Activated CD4-positive, alpha-beta T cell treated with anti-CD3 and anti-CD28 coated beads for 24 hours (primary cell): ENCODE measurements at places on chromosomes 2 and 18.

DNA sequence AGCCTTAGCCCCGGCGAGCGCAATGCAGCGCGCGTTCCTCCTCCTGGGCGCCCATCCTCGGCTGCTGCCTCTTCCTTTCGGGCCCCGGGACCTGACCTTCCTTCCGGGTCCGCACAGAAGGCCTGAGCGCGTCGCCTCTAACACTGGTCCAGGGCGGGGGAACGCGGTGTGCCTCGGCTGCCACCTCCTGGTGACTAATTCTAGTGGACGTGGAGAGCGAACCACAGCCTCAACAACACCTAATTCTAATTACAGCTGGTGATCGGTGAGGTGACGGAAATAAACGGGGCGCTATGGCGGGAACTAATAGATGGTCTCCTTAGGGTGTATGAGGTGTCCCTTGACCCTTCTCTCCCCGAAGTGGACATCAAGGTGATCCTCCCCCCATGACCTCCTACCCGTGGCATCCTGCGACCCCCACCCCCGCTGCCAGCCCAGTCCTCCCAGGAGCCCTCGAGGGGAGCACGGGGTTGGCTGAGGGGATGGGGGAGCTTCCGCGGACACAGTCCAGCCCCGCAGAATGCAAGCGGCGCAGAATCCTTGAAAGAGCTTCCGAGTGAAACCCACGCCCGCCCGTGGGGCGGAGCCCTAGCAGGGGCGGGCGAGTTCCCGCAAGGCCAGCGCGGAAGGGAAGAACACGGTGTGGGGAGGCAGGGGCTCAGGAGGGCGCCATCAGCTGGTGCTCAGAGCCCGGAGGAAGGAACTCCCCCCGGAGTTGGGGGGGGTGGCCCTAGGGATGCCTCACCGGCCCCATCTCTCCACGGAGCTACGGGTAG lies 12.8 kb upstream of the HMSD start:
- no peak for DNase-seq

- DNase-seq: no peak
Measured at GRCh38 chr18:65941482-65941881, 190.7 kb downstream of the CDH7 start.

DNA sequence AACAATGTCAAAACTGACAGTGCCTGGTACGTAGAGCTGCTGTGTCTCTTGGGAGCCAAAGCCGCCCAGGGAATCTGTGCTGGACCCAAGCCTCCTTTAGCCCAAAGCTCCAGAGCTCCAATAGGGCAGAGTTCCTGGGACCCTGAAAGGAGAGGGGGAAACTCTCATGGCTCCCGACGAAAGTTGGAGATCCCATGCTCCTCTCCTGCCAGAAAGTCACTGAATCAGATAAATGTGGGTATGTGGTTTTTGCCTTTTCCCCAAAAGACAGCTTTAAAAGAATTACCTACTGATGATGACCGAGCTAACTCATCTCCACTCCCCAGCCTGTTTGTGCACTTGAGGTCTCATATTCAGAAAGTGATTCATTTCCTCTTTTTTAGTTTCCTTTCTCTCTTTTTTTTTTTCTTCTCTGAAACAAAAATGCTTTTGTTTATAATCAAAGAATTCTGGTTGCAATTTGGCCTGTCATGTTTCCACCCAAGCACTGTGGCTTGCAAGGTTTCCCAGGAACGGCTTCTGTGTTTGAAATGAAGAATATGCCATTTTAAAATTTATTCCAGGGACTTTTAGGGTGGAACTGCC lies 14.1 kb upstream of the PMAIP1 start:
- DNase-seq: no peak

DNA sequence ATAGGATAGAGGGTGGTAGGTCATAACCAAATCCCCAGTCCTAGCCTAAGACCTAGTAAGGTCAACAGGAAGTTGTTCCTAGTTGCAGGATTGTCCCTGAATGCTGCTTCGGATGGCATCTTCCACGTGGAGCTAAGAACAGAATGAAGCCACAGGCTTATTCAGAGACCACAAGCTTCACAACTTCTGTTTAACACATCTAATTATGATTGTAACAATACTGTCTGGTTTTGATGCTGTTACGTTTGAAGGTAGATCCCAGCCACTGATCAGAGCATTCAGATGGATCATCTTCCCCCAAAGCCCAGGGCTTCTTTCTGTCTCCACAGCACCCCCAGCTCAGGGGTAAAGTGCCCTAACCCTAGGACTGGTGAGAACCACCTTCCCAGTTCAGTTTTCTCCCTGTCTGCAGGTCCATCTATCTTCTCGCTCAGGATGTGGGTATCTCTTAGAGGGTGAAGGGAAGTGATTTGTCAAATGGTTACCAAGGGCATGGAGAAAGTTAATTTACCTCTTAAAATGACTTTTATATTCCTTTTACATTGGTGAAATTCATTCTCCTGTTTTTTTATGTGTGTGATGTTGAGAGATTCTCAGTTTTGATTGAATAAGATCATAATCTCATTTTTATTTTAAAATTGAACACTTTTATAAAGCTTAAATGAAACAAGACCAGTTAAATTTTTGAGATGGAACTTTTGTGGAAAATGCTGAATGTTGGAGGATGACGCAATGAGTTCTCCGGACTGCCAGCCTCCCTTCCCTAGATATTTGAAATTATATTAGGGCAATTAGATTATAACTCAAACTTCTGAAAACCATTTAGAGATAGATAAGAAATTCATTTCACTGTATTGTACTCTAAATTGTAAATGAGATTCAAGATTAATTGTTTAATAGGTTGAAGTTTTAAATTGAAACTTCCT lies 66.5 kb downstream of the RHBDD1 start:
- DNase-seq: no peak
